Calu3 (cell line): ENCODE measurements at places on chromosomes 2 and 18.

DNA sequence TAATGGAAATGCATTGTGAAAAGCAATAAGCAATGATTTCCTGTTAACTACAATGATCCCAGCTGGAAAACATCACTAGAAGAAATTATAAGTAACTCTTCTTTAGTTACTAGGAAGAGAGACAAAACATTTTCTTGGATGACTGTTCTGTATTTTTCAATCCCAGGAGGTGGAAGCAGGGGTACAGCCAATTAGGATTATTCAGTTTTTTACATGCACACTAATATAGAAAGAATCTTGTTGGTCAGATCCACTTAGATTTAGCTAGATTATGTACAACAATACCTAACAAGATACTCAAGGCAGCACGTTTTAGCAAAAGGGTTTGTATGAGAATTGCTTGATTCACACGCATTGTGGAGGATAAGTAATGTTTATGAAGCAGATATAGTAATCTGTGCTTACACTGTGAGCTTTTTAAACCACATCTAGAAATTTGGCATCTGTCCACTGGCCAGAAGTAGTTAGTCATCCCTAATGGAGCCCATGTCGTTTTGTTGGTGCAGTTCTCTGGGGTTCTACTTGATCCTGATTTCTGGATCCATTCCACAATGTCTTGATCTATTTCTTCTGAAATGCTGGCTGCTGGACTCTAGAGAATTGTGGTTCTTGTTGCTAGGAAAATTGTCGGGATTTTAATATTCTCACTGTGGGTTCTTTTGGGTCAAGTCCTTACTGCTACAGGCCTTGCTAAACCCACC, 199.7 kb downstream of the ADCYAP1 start:
- no peak for DNase-seq

DNA sequence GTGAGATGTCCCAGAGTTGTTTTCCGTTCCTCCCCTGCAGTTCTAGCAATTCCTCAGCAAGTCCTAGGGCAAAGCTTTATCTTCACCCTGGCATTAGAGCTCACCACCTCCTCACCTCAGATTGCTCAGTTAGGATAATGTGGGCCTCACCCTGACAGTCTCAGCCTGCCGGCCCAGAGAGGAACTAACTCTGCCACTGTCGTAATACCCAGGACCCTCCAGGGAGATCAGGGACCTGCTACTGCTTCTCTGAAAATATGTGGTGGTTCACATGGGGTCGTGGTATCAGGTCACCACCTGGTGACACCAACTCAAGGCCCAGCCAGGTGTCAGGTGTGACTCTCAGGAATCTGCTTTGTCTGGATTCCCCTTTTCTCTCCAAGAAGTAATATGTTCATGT, 120.7 kb downstream of the FEZ2 start:
- DNase-seq: no peak

DNA sequence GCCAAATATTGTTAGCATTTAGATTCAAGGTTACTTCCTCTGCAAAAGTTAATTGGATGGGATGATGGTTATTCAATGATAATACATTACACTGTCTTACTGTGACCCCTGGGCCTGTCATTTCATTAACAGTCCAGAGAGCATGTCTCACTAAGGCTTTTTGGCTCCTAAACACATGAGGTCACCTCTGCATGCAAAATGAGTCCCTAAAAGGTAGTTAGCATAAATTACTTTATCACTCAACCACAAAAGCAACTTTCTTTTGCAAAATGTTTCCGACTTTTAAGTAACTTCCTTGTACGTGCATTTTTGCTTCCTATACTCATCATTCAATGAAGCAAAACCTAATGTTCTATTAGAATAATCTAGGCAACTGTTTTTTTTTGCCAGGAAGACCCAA, 16.8 kb upstream of the AGFG1 start:
- DNase-seq: no peak

DNA sequence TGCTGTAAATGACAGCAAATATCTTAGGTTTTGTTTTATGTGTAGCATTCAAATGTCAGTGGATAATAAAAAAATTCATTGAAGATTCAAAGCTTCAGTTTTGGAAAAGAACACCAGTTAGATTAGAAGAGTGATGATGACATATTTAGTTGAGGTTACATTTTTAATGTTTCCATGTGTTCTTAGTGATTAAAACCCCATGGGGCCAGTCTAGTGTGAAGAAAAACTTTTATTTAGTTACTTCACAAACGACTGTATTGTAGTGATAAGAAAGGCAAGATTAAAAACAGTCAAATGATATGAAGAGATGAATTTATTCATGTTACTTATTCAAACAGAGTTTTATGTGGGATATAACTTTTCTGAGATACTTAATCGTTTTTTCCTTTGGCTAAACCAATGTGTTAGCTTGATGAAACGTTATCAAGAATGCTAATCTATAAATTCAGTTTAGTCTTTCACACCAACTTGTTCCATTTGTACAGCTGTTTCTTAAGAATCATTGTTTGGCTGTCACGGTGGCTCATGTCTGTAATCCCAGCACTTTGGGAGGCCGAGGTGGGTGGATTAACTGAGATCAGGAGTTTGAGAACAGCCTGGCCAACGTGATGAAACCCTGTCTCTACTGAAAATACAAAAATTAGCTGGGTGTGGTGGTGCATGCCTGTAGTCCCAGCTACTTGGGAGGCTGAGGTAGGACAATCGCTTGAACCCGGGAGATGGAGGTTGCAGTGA, 11.6 kb downstream of the BMPR2 start:
- DNase-seq: no peak

- no peak for DNase-seq
These were observed 417.6 kb upstream of the MEX3C start for GRCh38 chr18:51614967-51615571.

GRCh38 chr18:66316701-66317100, 287.2 kb downstream of the CDH19 start:
- no peak for DNase-seq
